Activated B cell treated with CpG ODN at 0.5 μM for 24 hours (primary cell): ENCODE measurements at places on chromosomes 5 and 9.

DNA sequence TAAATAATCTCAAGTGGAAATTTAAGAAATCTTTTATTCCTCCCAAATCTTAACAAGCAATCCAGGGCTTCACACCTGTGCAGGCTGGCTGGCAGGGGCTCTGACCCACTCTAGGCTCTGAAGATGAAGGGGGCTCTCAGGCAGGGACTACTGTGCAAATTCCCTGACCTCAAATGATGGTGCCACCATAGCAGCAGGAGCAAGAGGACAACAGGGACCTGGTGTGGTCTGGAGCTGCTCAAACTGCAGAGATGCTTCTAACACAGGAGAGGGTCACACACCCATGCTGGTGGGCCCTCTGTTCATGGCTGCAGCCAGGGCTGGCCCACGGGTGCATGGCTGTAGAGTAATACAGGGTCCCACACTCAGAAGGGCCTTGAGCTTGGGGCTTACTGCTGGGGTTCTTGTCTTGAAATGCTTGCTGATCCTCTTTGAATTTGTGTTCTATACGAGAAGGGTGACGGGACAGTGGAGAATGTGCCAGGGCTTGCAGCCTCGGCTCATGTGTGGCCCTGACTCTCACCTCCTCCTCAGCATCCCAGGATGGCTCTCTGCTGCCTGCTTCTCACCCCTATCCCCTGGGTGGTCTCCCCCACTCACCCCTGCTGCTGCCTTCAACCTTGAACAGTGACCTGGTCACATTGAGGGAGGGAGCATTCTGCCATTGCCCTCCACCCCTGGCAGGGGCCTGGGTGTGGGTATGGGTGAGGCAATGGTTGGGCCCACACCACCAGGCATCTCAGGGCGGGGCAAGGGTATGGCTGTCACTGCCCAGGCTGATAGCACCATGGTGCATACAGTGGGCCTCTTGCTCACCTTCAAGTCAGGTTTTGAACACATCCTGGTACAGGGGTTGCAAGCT lies 191.7 kb downstream of the FSTL4 start:
- no peak for DNase-seq
- peaks cover 7% of the 10 kb centered on the region for H3K27me3 ChIP-seq
- no peak overlapping the region for H3K27ac ChIP-seq
- peaks cover 11% of the 10 kb centered on the region for H3K4me1 ChIP-seq

DNA sequence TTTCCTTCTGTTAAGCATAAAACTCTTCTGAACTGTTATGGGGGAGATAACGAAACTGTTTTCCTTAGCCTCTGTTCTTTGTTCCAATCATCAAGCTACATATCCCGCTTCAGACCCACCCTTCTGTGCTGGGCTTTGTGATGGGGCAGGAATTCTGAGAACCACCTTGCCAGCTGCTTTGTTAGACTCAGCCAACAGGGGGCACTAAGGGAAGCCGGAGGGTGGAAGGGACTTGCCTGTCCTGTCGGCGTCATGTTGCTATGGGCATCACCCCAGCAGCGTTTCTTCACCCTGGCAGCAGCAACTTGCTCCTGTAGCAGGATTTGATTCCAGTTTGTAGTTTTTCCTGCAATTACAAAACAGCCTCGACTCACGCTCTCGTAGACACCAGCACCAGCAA lies 169.1 kb downstream of the CAAP1 start:
- H3K27ac ChIP-seq: no peak overlapping the region
- no peaks in the 10 kb centered on the region for H3K4me1 ChIP-seq
- no peaks in the 10 kb centered on the region for H3K36me3 ChIP-seq
- no peak overlapping the region for H3K4me3 ChIP-seq

GRCh38 chr5:10690460-10691440 lies 70.3 kb downstream of the DAP start:
- H3K4me3 ChIP-seq: no peak overlapping the region
- H3K27me3 ChIP-seq: no peaks in the 10 kb centered on the region
- H3K4me1 ChIP-seq: peaks cover 15% of the 10 kb centered on the region

- H3K4me1 ChIP-seq: no peaks in the 10 kb centered on the region
- DNase-seq: no peak
- no peak overlapping the region for H3K4me3 ChIP-seq
- H3K36me3 ChIP-seq: peaks cover 11% of the 10 kb centered on the region
These were observed 326.6 kb downstream of the ARL15 start for GRCh38 chr5:53983568-53984460.

- peaks cover 6% of the 10 kb centered on the region for H3K4me1 ChIP-seq
- H3K27me3 ChIP-seq: peaks cover 35% of the 10 kb centered on the region
- H3K4me3 ChIP-seq: no peak overlapping the region
These were observed 3.8 kb upstream of the IGFBPL1 start for GRCh38 chr9:38428062-38428461.

DNA sequence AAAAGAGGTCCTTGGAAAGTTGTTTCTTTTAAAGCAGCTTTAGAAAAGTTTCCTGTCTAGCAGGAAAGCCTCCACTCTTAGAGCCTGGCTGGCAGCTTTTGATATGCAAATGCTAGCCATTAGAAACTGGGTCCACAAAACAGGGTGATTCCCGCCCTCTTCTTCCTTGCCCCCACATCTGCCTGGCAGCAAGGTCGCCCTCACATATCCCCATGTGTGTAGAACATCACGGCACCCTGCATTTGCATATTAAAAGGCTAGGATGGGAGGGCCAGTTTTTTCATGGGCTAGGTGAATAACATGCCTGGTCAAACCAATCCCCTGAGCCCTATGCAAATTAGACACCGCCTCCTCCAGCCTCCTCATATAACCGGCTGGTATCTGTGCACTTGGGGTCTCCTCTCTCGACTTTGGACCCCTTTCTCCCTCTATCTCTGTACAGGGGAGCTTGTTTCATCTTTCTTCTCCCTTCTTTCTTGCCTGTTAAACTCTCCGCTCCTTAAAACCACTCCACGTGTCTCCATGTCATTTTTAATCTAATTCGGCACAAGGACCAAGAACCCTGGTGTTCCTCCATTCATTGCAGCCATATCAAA lies 426.8 kb upstream of the CTNND2 start:
- no peaks in the 10 kb centered on the region for H3K36me3 ChIP-seq
- no peak overlapping the region for H3K4me3 ChIP-seq
- H3K27me3 ChIP-seq: no peaks in the 10 kb centered on the region

DNA sequence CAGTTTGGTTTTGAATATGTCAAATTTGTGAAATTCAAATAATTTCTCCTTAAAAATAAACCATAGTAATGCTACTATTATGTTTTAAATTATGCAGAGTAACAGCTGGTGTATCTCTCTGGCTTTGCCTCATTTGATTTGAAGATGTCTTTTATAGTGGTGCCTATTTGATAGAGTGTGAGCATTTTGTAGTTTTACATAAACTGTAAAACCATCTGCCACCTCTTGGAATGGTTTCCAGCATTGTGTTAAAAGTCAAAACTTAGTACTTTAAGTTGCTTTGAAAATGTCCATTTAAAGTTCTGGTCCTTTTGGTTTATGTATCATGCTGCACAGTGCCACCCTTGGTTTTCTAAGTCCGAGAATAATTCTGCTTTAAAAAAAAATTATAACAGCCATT lies 15.6 kb downstream of the PRDM6 start:
- peaks cover 36% of the 10 kb centered on the region for H3K27me3 ChIP-seq
- H3K36me3 ChIP-seq: no peaks in the 10 kb centered on the region
- DNase-seq: no peak
- H3K4me1 ChIP-seq: no peaks in the 10 kb centered on the region
- H3K4me3 ChIP-seq: no peak overlapping the region

- no peaks in the 10 kb centered on the region for H3K27me3 ChIP-seq
- peak overlapping the region; percentile 96 for H3K27ac ChIP-seq
- DNase-seq: no peak
- H3K4me1 ChIP-seq: peaks cover 64% of the 10 kb centered on the region
- peak overlapping the region; percentile 76 for H3K4me3 ChIP-seq
These were observed 97.1 kb upstream of the IL12B start for GRCh38 chr5:159427180-159428012.

DNA sequence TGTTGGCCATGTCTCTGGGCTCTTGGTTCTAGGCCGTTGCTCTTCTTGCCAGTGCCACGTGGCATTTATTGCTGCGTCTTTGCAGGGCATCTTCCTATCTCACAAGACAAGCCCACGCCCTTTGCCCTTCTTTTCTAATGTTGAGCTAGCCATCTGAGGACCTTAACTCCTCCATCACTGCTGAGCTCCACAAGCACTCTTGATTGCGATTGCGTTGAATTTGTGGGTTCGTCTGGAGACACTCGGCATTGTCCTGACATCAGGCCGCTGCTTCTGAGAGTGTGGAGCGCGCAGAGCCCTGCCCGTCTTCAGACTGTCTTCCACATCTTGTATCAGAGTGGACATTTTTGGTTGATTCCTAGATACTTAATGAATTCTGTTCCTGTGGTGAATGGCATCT lies 14.5 kb upstream of the FCN1 start:
- DNase-seq: no peak
- no peak overlapping the region for H3K4me3 ChIP-seq
- H3K36me3 ChIP-seq: no peaks in the 10 kb centered on the region
- peaks cover 89% of the 10 kb centered on the region for H3K4me1 ChIP-seq
- H3K27ac ChIP-seq: no peak overlapping the region
- H3K27me3 ChIP-seq: peaks cover 34% of the 10 kb centered on the region

GRCh38 chr5:142342128-142342981 lies 17.5 kb upstream of the SPRY4 start:
- H3K27me3 ChIP-seq: peaks cover 10% of the 10 kb centered on the region
- DNase-seq: no peak
- H3K27ac ChIP-seq: no peak overlapping the region
- peaks cover 2% of the 10 kb centered on the region for H3K36me3 ChIP-seq
- no peak overlapping the region for H3K4me3 ChIP-seq
- no peaks in the 10 kb centered on the region for H3K4me1 ChIP-seq

- peak overlapping the region; percentile 41 for H3K4me3 ChIP-seq
- peaks cover 65% of the 10 kb centered on the region for H3K36me3 ChIP-seq
- DNase-seq: peak; percentile 20
- H3K27me3 ChIP-seq: no peaks in the 10 kb centered on the region
These were observed 31.6 kb downstream of the B4GALT1 start for GRCh38 chr9:33135470-33135958.

DNA sequence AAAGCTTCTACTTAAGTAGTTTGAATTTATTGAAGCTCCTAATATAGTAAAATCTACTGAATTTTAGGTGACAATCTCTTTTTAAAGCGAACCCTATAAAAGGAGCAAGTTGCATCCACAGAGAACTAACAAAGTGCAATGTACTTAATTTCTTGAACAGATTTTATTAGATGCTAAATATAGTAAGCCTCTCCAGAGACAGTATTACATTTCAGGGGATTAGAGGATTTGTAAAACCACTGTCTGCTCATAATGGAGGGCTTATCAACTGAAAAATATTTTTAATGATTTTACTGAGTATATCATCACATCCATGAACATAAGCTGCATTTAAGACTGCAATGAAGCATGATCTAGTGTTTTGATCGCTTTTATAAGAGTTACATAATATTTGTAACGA lies 230.0 kb upstream of the EFNA5 start:
- H3K4me3 ChIP-seq: no peak overlapping the region
- H3K36me3 ChIP-seq: peaks cover 5% of the 10 kb centered on the region
- DNase-seq: no peak
- H3K27me3 ChIP-seq: no peaks in the 10 kb centered on the region
- H3K27ac ChIP-seq: no peak overlapping the region

GRCh38 chr5:132209131-132209530 lies 18.5 kb downstream of the P4HA2 start:
- H3K4me1 ChIP-seq: no peaks in the 10 kb centered on the region
- no peak overlapping the region for H3K4me3 ChIP-seq
- no peaks in the 10 kb centered on the region for H3K36me3 ChIP-seq
- no peak overlapping the region for H3K27ac ChIP-seq

- no peak overlapping the region for H3K27ac ChIP-seq
- peaks cover 22% of the 10 kb centered on the region for H3K27me3 ChIP-seq
- DNase-seq: peak; percentile 66
These were observed 125.1 kb downstream of the C9orf50 start for GRCh38 chr9:129495620-129496472.

DNA sequence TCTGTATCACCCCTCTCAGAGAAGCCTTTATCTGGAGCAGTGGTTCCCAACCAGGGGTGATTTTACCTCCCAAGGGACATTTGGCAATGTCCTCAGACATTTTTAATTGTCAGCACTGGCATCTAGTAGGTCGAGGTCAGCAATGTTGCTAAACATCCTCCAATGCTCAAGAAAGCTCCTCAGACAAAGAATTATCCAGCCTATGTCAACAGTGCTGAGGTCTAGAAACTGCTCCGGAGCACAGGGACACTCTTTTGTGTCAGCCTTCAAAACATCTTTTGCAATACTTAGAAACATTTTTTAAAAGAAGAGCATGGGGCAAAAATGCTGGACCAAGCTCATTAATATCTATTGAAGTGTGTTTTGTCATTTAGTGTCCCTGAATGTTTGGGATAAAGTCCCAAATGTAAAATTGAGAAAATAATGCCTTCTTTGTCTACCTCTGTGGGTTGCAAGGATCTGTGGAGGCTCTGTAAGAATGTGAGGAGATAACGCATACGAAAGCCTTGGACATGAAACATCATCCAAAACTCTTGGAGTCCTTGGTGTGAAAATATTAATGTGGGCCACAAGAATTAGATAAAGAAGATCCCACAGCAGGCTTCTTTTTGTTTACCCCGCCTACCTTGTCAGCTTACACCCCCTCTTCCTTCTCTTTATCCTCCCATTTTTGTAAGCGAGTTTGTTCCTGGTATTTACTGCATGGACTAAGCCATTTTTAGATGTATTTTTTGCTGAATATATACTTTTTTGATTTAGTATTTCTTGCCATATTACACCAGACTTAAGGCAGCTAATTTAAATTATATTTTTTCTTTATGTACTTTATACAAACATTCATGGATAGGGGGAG lies 193.5 kb downstream of the CD180 start:
- DNase-seq: no peak
- H3K27ac ChIP-seq: peak overlapping the region; percentile 72
- peaks cover 30% of the 10 kb centered on the region for H3K4me1 ChIP-seq
- H3K4me3 ChIP-seq: peak overlapping the region; percentile 24

DNA sequence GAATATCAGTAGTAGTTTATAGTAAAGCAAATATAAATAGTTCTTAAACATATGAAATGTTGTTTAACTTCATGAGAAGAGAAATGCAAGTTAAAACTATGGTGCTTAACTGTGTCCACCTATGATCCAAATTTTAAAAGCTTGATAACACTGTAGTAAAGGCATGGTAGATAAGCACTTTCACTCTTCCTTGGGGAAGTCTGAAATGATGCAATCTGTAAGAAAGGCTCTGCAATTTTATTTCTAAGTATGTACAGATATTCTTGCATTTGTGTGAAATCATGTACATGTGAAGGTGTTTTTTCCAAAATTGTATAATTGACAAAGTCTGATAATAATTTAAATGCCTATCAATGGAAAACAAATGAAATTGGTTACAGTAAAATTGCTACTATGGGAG lies 66.9 kb downstream of the SYK start:
- peaks cover 81% of the 10 kb centered on the region for H3K36me3 ChIP-seq
- H3K27me3 ChIP-seq: no peaks in the 10 kb centered on the region

- no peak overlapping the region for H3K4me3 ChIP-seq
- H3K27ac ChIP-seq: no peak overlapping the region
- H3K27me3 ChIP-seq: no peaks in the 10 kb centered on the region
These were observed 73.9 kb downstream of the ATG10 start for GRCh38 chr5:82045554-82046275.

- no peak overlapping the region for H3K27ac ChIP-seq
- H3K4me1 ChIP-seq: peaks cover 10% of the 10 kb centered on the region
- H3K27me3 ChIP-seq: no peaks in the 10 kb centered on the region
These were observed 57.6 kb downstream of the NLN start for GRCh38 chr5:65779643-65780042.
